Osteoblast (primary cell): ENCODE measurements at places on chromosomes 7 and 10.

GRCh38 chr10:69466158-69466490, 14.9 kb downstream of the TSPAN15 start:
- H3K36me3 ChIP-seq = no peaks in the 10 kb centered on the region
- no peak overlapping the region for H3K27ac ChIP-seq
- no peak overlapping the region for H3K4me3 ChIP-seq

- no peaks in the 10 kb centered on the region for H3K36me3 ChIP-seq
- H3K4me1 ChIP-seq = peaks cover 3% of the 10 kb centered on the region
- no peak overlapping the region for H3K27ac ChIP-seq
- no peak overlapping the region for H3K4me3 ChIP-seq
- DNase-seq = no peak
Observed at GRCh38 chr10:91088300-91089140, 131.9 kb upstream of the PCGF5 start.

DNA sequence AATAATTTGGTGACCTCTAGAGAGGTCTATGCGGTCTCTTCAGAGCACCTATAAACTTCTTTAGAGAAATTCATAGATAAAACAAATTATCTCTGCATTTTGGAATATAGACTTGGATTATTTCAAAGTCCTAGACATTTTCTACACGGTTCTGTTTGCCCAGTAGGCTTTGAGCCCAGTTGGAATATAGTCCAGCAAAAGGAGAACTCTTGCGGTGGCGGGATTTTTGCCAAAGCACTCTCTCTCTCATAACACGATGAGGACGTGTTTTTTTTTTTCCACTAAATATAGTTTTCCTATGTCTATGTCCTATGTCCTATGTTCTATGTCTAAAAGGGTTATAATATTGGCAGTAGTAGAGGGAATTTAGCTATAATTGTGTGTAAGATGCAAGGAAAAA, 164.9 kb upstream of the AGR3 start:
- H3K4me1 ChIP-seq = peaks cover 22% of the 10 kb centered on the region
- H3K27me3 ChIP-seq = no peaks in the 10 kb centered on the region
- H3K36me3 ChIP-seq = no peaks in the 10 kb centered on the region
- DNase-seq = no peak

- no peaks in the 10 kb centered on the region for H3K4me1 ChIP-seq
- no peaks in the 10 kb centered on the region for H3K36me3 ChIP-seq
- DNase-seq = no peak
- H3K4me3 ChIP-seq = no peak overlapping the region
- no peak overlapping the region for H3K27ac ChIP-seq
Observed at GRCh38 chr10:66678521-66678920, 247.3 kb upstream of the LRRTM3 start.

DNA sequence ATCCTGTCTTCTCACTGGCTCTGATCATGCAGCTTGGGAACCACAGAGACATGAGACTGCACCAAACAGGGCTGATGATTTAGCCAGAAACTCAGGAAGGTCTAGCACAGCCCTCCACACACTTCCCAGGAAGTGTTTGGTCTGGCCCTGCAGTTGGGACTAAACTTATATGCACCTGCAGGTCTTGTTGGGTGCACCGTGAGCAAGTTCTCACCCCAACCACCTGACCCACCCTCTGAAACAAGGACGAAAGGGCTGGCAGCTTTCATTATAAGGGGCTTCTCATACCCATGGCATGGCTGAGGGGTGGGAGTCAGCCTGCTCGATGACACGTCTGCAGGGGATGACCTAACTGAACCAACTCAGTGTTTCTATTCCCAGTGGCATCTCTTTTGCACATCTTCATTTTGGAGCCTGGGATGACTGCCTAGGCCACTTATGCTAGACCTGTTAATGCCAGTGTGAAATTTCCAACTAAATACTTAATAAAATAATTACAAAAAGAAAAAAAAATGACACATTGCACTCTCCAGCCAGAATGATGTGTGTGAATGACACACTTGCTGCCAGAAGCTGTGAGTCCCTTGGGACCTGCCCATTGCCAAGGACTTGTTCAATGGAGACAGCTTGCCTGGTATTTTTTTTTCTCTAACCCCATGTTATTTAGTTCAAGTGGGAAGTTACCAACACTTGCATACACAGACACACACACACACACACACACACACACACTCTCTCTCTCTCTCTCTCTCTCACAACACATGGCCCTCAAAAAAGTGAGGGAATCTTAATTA, 102.6 kb downstream of the NEURL1 start:
- no peak overlapping the region for H3K27ac ChIP-seq
- no peaks in the 10 kb centered on the region for H3K27me3 ChIP-seq
- H3K4me1 ChIP-seq = peaks cover 4% of the 10 kb centered on the region
- H3K4me3 ChIP-seq = no peak overlapping the region

DNA sequence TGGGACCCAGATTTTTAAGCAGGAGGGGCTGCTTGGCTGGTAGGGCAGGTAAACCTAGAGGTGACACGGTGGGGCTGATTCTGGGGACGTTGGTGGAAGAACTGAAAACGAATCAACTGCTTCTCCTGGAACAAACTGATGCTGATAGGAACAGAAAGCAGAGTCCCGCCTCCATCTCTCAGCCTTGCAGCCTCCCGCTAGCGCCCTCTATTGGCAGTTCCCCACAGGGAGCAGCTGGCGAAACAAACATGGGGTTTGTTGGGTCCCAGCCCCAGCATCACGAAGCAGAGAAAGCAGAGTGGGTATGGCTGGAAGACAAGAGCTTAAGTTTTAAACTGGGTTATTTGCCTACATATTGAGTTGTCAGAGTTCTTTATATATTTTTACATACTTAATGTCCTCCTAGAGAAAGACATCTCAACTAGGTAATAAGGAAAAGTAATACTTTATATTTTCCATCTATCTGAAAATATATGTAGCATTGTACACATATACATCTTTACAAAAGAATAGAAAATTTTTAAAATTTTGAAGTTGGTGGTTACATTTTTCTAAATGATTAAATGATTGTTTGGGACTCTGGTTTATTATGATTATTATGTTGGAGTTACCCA, 42.3 kb upstream of the FOXI2 start:
- no peak overlapping the region for H3K4me3 ChIP-seq
- H3K27me3 ChIP-seq = no peaks in the 10 kb centered on the region
- no peak for DNase-seq
- no peaks in the 10 kb centered on the region for H3K36me3 ChIP-seq
- no peak overlapping the region for H3K27ac ChIP-seq
- H3K4me1 ChIP-seq = no peaks in the 10 kb centered on the region

DNA sequence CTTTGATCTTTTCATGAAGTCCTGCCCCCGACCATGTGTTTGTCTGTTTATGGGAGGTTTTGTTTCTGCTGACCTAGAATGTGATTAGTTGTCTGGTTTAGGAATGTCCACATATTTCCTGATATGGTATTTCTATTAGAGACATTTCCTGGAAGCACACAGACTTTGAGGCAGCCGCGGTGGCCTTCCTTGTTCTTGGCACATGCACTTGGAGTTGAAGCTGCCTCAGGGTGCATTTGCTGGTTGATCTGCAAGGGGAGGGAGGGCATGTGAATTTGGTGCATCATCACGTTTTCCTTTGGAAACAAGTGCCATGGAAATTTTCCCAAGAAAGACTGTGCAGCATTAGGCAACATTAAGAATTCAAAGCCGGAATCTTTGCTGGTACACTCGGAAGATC, 328.7 kb downstream of the PAXIP1 start:
- H3K36me3 ChIP-seq = no peaks in the 10 kb centered on the region
- no peaks in the 10 kb centered on the region for H3K27me3 ChIP-seq
- no peak overlapping the region for H3K27ac ChIP-seq

- H3K4me3 ChIP-seq = no peak overlapping the region
- peaks cover 1% of the 10 kb centered on the region for H3K27me3 ChIP-seq
Observed at GRCh38 chr7:132256721-132257212, 319.5 kb downstream of the PLXNA4 start.

DNA sequence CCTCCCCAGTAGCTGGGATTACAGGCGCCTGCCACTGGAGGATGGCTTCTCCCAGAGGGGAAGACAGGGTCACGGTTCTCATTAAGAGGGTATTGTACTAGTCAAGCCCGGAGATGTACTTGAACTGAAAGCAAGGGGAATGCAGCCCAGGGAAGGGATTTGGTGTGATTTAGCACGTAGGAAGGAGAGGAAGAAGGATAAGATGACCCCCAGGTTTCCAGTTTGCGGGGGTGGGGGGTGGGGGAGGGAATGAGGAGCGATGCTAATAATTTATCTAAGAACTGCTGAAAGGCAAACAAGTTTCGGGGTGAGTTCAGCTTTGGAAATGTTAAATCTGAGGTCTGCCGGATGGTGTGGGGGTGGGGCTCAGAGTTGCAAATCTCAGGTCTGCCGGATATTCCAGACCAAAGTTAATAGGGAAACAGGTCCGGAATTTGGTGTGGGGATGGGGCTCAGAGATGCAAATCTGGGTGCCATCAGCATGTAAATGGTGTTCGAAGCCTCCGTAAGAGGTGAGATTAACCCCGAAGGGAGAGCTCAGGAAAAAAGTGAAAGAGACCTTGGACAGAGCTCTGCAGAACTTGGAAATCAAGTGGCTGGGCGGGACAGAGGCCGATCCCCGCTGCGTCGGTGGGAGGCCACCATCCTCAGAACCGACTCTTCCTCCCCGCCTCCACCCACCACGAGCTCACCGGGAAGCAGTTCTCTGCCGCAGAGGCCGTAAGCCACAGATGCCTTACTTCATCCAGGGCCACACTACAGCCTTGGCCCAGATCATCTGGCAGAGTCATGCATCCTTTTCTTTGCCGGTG, 1.6 kb upstream of the SEPHS1 start:
- H3K4me1 ChIP-seq = peaks cover 31% of the 10 kb centered on the region
- peak; percentile 94 for DNase-seq

DNA sequence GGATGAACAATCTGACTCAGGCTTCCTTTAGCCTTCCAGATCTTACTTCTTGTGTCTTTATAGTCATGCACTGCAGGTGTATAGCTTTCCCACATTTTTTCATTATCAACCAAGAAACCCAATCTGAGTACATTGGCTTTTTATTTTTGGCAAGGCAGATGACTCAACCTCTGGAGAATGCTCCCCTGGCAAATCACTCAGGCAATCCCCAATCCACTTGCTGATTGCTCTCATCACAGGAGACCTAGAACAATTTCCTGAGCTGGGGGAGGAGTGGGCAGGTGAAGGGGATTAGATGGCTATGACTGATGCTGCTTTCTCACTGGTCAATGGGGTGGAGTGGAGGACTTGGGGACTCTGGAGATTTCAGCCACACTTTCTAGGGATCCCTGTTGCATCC, 134.4 kb downstream of the SLC16A9 start:
- DNase-seq = peak; percentile 39
- no peak overlapping the region for H3K27ac ChIP-seq
- no peaks in the 10 kb centered on the region for H3K4me1 ChIP-seq
- peaks cover 11% of the 10 kb centered on the region for H3K27me3 ChIP-seq
- H3K4me3 ChIP-seq = no peak overlapping the region

DNA sequence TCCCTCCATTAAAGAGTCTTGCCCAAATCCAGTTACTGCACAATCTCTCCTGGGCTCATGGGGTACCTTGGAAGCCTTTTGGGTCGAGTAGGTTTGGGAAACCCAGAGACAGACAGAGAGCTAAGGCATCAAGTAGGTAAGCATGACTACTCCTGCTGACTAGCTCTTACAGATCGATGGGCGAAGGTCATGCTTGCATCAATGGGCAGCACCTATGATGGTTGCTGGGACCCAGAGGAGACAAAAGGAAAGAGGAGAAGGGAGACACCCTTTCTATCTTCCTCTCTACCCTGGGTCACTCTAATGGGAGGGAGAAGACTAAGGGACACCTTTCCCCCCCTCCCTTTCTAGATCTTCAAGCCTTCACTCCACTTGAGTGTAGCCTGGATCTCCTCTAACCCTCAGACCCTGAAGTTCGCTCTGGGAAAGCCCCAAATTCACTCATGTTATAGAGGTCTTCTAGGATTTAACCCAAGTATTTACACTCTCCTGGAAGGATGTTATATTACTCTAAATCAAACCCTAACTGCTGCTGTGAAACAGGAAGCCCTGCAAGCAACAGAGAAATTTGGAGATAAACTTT, 31.6 kb upstream of the ZNF746 start:
- no peak for DNase-seq
- no peak overlapping the region for H3K4me3 ChIP-seq
- H3K27me3 ChIP-seq = no peaks in the 10 kb centered on the region
- H3K27ac ChIP-seq = no peak overlapping the region
- no peaks in the 10 kb centered on the region for H3K36me3 ChIP-seq

- DNase-seq = peak; percentile 94
- H3K4me3 ChIP-seq = peak overlapping the region; percentile 67
Observed at GRCh38 chr10:102673819-102674511, 29.7 kb downstream of the TRIM8 start.

GRCh38 chr7:94391726-94392392, 2.8 kb upstream of the COL1A2 start:
- no peak for DNase-seq
- H3K36me3 ChIP-seq = peaks cover 16% of the 10 kb centered on the region
- H3K27me3 ChIP-seq = no peaks in the 10 kb centered on the region

- H3K27ac ChIP-seq = no peak overlapping the region
- H3K4me1 ChIP-seq = no peaks in the 10 kb centered on the region
- H3K4me3 ChIP-seq = no peak overlapping the region
Observed at GRCh38 chr7:107076781-107077698, 32.5 kb downstream of the PRKAR2B start.

DNA sequence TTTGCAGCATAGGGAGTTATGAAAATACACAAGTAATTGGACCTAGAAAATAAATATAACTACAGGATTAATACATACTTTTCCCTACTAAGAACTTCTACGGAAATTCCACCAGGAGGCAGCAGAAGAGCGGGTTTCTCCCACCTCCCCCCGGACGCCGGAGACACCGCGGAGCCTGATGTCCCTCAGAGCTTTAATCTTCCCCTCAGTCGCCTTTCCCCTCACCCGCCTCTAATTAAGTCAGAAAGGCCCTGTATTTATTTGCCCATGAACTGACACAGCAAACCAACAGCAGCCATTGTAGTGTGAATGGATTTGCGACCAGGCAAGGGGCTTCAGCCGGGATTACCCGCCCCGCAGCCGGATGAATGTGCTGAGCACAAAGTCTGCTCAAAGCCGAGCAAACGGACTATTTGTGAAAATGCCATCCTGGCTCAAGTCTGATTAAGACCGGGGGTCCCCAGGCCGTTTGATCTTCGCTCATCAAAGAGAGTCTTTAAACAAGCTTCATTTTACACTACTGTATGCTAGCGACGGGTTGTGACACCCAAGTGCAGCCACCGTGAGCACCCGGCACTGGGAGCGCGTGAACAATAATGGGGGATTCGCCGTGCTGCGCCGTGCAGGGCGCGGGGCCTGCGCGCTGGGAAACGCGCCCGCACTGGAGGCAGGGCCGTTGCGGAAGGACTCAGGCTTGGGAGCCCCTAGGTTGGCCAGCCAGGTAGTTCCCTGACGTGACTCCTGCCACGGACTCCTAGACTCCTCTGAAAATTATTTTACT, 5.6 kb upstream of the DKK1 start:
- peak overlapping the region; percentile 80 for H3K4me3 ChIP-seq
- peaks cover 5% of the 10 kb centered on the region for H3K4me1 ChIP-seq
- H3K27ac ChIP-seq = peak overlapping the region; percentile 54
- no peaks in the 10 kb centered on the region for H3K36me3 ChIP-seq
- peak; percentile 94 for DNase-seq
